Activated CD4-positive, alpha-beta memory T cell treated with anti-CD3 and anti-CD28 coated beads, Interleukin-2, amount 10 ng/mL, durations not matched to agents 7 days and 5 days (primary cell): ENCODE measurements at places on chromosomes 4 and X.

- no peak for DNase-seq
Measured at GRCh38 chr4:80423553-80424224, 88.2 kb downstream of the CFAP299 start.

DNA sequence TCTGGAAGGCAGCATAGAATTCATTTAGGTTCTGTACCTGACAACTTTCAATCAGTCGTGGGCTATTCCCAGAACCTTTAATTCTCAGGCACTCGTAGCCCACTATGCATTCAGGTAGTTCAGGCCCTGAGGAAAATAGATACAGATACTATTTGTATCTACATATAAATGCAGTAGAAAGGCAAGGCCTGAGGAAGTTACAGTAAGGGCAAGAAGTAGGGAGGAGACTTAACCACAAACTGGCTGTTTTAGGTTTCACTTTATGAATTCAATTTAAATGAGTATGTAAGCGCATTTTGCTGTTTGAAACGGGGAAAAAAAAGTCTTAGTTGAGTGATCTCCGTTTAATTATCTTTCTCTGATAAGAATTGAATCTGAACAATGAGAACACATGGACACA lies 529.4 kb upstream of the ATOH1 start:
- no peak for DNase-seq

- DNase-seq = no peak
Measured at GRCh38 chr4:185339941-185340340, 55.8 kb downstream of the LRP2BP start.

DNA sequence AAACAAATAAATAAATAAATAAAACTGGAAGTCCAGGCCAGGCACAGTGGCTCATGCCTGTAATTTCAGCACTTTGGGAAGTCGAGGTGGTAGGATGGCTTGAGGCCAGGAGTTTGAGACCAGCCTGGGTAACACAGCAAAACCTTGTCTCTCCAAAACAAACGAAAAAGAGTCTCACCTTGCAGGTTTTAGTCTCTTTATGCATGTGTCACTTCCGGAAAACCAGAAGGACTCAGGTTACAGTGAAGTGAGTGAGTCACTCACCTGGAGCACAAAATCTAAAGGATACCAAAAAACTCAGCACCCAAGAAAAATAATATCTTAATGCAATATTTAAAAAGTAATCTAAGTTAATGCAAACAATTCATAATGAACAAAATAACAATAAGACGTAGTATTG lies 20.1 kb upstream of the SLC34A2 start:
- no peak for DNase-seq
